ENCODE measurements at places on chromosomes 1 and 21. TPM values are rescaled to one million over a fixed set of nuclear protein-coding genes. Genes with fewer than 3 reads are reported as not detected.

GRCh38 chr1:180252638-180253536 is 22.8 kb downstream of the LHX4 start:
- peak; percentile 85 for DNase-seq

GRCh38 chr1:192545896-192546521 is 29.6 kb upstream of the RGS1 start:
- DNase-seq, result no peak

DNA sequence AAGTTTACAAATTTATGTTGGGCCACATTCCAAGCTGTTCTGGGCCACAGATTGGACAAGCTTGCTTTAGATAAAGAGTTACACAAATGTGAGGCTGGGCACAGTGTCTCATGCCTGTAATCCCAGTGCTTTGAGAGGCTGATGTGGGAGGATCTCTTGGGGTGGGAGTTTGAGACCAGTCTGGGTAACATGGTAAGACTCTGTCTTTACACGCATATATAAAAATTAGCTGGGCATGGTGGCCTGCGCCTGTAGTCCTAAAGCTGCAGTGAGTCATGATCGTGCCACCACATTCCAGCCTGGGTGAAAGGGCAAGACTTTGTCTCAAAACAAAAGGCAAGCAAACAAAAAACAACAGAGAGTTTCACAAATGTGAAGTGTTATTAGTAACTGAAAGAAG is 5.9 kb upstream of the VCAM1 start:
- no peak for DNase-seq

- no peak for DNase-seq
Observed at GRCh38 chr1:185404291-185404690, 87.2 kb upstream of the IVNS1ABP start.

DNA sequence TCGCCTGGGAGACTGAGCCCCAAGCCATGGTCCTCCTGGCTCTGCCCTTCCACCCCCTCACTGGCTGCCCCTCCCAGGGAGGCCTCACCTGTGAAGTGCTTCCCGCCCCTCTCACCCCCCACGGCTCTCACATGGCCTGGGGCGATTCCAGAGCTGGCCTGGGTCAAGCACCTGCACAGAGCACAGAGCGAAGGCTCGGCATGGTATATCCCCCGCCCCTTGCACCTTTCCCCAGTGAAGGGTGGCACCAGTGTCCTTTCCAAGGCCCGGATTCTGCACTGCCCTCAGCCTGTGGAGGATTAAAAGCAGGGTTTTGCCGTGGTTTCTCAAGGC is 1.1 kb upstream of the AJAP1 start:
- no peak for DNase-seq

GRCh38 chr1:168987923-168988322 is 118.6 kb upstream of the ATP1B1 start:
- DNase-seq, result no peak

PARS2 gene
- total RNA-seq, result 5.6 TPM

LRRN2 gene
- not detected for total RNA-seq

DNA sequence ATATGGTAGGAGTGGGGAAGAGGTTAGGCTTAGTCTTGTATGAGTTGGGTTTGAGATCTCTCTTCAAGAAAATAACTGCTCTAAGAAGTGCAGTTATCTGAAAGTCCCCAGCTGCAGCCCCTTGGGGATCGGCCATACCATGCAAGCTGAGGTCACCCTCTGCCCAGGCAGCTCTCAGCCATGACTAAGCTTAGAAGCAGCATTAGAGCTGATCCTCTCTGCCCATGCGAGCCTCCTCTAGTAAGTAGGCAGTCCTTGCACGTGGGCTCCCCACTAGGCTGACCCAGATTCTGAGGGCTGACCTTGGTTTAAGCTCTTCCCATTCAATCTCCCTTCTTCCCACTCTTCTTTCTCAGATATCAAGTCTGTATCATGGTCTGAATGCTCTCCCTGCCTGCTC is 121.0 kb upstream of the UBE2U start:
- no peak for DNase-seq

PLXNA2 gene
- total RNA-seq, result 0.29 TPM

DNA sequence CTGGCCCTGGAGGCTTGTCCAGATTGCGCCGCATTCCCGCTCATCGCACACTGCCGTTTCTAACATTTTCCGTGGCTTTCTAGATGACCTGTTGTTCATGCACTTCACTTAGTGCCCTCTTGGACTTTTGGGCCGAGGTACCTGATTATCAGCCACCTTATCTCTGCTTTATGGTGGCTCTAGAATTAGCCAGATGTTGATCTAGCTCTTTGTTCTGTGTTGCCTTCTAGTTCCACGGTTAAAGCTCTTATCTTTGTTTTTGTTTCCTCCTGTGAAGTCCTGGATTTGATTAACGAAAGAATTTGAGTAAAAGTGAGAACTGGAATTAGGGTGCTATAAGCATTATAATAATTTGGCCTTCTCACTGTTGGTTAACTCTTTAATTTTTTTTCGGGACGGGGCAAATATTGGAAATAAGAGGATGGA is 945 bp downstream of the RNPEP start:
- no peak for DNase-seq
